ENCODE measurements at places on chromosomes 2 and 18.

DNA sequence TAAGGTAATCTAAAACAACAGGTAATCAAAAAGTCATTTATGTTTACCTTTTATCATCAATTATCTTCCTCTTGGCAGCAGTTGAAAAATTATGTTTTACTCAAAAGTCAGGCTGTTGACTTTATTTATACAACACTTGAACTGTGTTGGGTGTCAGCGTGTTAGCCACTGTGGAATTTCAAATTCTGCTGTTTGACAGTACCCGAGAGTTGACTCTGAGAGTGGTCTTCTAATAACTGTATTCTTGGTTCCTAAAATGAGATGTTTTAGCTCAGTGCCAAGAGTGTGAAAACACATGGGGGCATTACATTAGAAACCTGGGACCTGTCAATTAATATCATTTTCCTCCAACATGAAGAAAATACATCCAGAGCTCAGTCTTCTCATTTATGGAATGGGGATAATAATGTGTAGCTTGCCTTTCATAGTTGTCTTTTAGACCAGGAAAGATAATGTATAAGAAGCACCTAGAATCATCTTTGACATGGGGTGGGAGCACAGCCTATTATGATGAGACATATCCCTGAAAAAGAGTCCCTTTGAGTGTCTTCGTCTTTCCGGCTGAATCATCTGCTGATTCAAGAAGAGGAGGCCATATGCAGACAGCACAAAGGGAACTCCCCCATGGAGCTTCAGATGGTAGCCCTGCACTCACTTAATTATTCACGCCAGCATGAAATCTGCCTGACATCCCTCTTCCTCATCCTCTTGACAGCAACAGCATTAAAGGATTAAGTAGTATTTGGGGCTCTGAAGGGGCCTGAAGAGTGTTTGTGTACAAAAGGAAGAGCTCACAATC lies 89.1 kb downstream of the AFF3 start:
- DNase-seq = no peak

GRCh38 chr2:187003038-187003554 lies 154.1 kb upstream of the ZSWIM2 start:
- DNase-seq = no peak

DNA sequence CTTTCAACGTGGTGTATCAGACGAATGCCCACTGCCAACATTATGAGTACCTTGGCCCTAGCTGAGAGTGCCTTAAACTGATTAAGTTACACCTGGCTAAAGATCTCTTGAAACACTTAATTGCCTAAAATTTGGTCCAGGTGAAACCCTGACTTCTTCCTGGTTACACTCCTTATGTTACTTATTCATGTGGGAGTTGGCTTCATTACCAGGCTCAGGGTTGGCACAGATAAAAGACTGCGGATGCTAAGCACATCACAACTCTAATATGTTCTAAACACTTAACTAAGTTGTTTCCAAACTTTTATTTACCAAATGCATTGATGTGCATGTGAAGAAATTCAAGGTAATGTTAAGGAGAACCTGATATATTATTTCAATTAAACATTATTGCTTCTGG lies 298.9 kb downstream of the TCF4 start:
- DNase-seq = no peak

- DNase-seq = peak; percentile 6
Observed at GRCh38 chr18:49399003-49399402, 61.4 kb downstream of the DYM start.
